Thoracic aorta (tissue), 2 donors: ENCODE measurements at places on chromosomes 4 and X. TPM values are rescaled to one million over a fixed set of nuclear protein-coding genes. Genes with fewer than 3 reads are reported as not detected.

- DNase-seq, result no peak
These were observed 9.0 kb downstream of the UBE2K start for GRCh38 chr4:39706741-39707511.

Gene NEXMIF
- 2.2 TPM for total RNA-seq

Gene RAB40AL
- total RNA-seq, result 1.4 TPM

Gene CLDN34
- not detected for total RNA-seq

- DNase-seq, result no peak
These were observed 121.2 kb downstream of the VCX2 start for GRCh38 chrX:8049827-8050226.

DNA sequence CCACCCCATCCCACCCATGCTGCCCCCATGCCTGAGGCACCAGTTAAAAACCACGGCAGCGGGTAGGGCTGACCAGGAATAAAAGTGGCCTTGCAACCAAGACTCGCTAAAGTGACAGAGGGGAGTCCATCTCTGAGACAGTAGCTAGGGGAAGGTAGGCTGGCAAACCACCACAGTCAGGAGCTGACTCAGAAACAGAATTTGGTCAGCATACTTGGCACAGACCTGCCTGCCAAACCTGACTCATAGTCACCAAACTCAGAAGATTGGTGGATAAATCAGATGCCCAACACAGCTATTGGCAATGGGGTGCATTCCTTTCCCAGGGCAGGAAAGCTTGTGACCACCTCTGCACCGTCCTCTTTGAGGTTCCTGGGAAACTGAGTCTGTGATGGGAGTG, 193.8 kb downstream of the BCOR start:
- no peak for DNase-seq

Gene SMIM10
- 14.6 TPM for total RNA-seq

DNA sequence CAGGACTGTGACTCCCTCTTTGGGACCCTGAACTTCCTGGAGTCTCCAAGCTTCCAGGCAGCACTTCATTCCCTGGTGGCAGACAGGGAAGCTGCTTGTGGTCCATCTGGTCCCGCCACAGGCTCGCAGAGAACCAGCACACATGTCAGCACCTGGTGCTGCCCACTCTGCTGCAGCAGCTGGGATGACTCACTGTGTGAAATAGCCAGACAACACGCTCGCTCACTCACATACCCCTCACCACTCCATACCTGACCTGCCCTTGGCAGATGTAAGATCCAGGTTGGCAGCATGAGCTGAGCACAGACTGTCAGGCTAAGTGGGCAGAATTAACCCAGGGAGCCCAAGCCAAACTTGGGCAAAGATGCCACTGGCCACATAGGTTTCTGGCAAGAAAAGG, 613.5 kb downstream of the PCDH18 start:
- no peak for DNase-seq
